Fibroblast of mammary gland (primary cell): ENCODE measurements at places on chromosomes 16 and 17.

- no peak for DNase-seq
These were observed 595.7 kb upstream of the CDH5 start for GRCh38 chr16:65770752-65771151.

- no peak for DNase-seq
These were observed 6.2 kb downstream of the SP2 start for GRCh38 chr17:47902039-47902744.

- DNase-seq = no peak
These were observed 44.3 kb downstream of the ELAC2 start for GRCh38 chr17:12973496-12974004.

DNA sequence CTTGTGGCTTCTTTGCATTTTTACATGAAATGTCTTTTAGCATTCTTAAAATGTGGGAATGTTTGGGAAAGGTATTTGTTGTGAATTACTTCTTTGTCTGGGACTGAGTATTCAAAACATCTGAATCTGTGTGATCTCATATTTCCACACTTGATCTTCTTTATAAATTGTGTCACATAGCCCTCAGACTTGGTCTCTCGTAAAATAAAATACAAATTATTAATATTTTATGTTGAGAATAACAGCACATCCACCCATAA lies 81.9 kb downstream of the TUBD1 start:
- DNase-seq = no peak

DNA sequence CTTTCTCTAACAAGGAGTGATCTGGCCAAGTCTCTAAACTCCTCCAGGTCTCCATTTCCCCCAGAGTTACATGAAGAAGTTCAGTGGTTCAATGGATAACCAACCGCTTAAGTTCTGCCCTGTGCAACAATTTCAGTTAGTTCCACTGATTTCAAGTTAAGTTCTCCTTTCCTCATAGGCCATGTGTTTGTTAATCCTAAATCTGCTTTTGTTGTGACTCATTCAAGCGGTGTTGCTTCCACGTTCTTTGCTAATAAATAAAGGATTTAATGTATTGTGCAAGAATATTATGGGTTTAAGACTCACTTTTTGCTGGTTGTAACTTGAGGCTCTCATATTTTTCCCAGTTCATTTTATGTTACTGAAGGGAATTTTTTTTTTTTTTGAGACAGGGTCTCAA lies 36.3 kb downstream of the GNA13 start:
- peak; percentile 91 for DNase-seq

GRCh38 chr17:47660064-47660492 lies 10.4 kb downstream of the KPNB1 start:
- no peak for DNase-seq

GRCh38 chr17:48024149-48025039 lies 13.2 kb downstream of the COPZ2 start:
- peak; percentile 21 for DNase-seq

DNA sequence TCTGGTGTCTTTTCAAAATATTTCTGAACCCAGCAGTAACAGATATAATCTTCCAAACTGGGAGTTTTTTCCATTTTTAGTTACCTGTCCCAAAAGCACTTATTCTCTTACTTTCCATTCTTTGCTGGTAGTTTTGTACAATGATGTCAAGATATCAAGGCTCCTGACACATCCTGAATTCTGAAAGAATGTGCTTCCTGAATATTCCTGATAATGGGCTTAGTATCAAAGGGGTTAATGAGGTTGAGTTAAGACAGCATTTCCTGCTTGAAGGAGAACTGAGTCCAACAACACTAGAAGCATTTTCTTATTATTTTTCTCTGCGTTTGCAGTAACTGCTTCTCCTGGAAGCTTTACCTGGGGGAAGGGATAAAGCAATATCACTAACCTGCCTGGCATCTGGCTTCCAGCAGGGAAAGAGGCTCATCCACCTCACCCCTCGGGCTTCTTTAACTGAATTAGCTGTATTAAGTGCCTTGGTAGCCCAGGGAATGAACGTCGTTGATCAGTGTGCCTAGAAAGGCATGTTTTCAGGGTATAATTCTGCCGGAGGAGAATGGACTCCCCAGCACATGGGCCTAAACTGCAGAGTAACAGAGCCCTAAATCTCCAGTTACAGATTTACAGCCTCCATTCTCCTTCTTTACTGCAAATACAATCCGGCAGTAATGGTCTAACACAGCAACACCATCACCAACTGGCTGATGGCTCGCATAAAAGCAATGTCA lies 134.4 kb downstream of the SNX11 start:
- no peak for DNase-seq

- peak; percentile 47 for DNase-seq
These were observed 51.8 kb downstream of the SMPD3 start for GRCh38 chr16:68396481-68396880.

- DNase-seq = no peak
These were observed 165.0 kb downstream of the LGALS9B start for GRCh38 chr17:20302246-20302917.

- no peak for DNase-seq
These were observed 4.3 kb downstream of the CBLN1 start for GRCh38 chr16:49277386-49277742.

GRCh38 chr17:29124135-29124924 lies 55.9 kb downstream of the MYO18A start:
- DNase-seq = peak; percentile 83

DNA sequence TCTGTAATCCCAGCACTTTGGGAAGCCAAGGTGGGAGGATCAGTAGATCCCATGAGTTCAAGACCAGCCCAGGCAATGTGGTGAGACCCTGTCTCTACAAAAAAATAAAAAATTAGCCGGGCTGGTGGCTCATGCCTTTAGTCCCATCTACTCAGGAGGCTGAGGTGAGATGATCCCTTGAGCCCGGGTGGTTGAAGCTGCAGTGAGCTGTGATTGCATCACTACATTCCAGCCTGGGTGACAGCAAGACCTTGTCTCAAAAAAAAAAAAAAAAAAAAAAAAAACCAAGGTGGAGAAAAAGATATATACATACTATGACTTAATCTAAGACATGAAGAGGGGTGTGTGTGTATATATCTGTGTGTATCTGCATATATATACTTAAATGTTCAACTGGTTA lies 26.7 kb downstream of the BBS2 start:
- no peak for DNase-seq

- peak; percentile 36 for DNase-seq
These were observed 4.0 kb upstream of the IL17C start for GRCh38 chr16:88634141-88634993.

GRCh38 chr16:17557949-17558348 lies 87.2 kb upstream of the XYLT1 start:
- DNase-seq = no peak

DNA sequence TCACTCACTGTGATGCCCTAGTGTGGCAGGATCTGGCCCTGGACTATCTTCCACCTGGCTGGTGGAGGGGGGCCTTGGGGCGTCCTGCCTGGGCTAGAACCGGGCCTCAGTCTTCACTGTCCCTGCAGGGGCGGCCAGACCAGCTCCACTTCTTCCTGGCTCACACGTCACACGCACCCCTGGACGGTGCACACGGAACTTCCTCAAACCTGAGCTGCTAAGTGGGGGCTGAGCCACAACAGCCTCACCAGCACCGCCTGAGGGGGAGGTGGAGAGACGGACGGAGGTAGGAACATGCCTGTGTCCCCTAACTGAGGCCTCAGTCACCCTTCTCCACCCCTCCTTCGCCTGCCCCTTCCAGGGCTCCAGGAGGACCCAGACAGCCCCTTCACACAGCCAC lies 36.6 kb downstream of the TIMM22 start:
- DNase-seq = no peak

GRCh38 chr17:80498242-80498919 lies 22.0 kb upstream of the NPTX1 start:
- DNase-seq = peak; percentile 60

DNA sequence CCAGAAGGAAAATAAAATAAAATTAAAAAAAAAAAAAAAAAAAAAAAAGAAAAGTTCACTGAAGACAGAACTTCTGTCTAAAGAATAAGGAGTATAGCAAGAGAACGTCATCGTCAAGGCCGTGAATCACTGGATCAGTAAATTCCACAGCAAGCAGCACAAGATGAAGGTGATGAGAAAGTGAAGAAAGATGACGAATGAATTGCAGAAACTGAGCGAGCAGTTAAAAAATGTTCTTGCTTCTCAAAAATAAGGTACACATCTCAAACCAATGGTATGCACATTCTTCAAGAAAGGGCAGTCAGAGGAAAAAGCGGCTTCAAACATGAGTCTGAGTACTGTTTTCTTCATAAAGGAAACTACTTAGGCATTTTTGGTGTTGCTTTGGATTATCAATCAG lies 104.7 kb downstream of the SMG6 start:
- DNase-seq = peak; percentile 93

GRCh38 chr16:66551788-66552285 lies 539 bp upstream of the CKLF start:
- DNase-seq = no peak

- DNase-seq = no peak
These were observed 68.0 kb upstream of the CIBAR2 start for GRCh38 chr16:85180047-85180826.

- DNase-seq = peak; percentile 18
These were observed 194.7 kb upstream of the KIF2B start for GRCh38 chr17:53628011-53628410.

- DNase-seq = no peak
These were observed 92.1 kb downstream of the ZNF423 start for GRCh38 chr16:49763826-49764225.

DNA sequence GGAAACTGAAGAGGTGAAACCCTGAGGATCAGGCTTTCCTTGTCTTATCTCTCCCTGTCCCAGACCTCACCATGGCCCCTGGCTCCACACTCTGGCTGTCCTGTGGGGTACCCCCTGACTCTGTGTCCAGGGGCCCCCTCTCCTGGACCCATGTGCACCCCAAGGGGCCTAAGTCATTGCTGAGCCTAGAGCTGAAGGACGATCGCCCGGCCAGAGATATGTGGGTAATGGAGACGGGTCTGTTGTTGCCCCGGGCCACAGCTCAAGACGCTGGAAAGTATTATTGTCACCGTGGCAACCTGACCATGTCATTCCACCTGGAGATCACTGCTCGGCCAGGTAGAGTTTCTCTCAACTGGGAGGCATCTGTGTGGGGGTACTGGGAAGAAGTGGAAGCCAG lies 1.4 kb downstream of the CD19 start:
- no peak for DNase-seq

GRCh38 chr17:66351033-66351432 lies 48.6 kb downstream of the PRKCA start:
- no peak for DNase-seq

DNA sequence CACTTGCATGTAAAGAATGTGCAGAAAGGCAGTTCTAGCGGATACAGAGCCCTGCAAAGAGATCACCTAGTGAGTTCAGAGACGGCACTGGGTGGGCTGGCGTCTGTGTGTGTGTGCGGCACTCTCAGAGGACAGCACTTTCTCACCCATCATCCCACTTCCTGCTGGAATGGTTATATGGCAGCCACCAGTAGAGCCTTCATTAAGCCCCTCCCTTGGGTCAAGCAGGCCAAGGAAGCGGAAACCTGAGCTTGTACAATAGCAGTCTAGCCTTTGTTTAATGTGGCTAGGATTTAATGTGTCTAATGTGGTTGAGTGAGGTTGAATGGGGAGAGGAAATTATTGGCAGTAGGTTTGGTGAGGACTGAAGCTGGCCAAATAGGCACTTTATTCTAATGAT lies 88.3 kb upstream of the ELAC2 start:
- DNase-seq = no peak

DNA sequence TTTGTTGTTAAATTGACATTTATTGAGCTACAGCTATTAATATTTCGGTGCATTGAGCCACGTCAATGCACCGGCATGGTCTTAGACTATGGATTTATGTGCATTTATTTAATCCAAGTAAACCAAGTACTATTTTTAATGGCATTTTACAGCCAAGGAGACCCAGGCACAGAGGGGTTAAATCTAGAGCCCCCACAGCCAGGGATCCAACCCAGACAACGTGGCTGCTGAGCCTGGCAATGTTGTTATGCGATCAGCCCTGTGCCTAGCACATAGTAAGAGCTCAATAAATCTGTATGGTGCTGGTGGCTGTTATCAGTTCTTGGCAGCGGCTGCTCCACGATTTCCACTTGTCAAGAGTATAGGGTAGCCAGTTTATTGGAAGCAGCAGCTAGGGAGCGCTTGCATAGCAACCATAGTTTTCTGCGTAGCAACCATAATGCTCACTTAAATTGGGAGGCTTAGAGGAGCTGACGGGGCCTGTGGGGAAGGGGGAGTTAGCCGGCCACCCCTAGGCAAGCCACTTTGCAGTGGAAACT lies 541 bp upstream of the RBBP6 start:
- no peak for DNase-seq

GRCh38 chr17:41973408-41973811 lies 6.8 kb downstream of the CNP start:
- DNase-seq = no peak

- DNase-seq = no peak
These were observed 390.4 kb downstream of the UTP18 start for GRCh38 chr17:51650772-51651171.

DNA sequence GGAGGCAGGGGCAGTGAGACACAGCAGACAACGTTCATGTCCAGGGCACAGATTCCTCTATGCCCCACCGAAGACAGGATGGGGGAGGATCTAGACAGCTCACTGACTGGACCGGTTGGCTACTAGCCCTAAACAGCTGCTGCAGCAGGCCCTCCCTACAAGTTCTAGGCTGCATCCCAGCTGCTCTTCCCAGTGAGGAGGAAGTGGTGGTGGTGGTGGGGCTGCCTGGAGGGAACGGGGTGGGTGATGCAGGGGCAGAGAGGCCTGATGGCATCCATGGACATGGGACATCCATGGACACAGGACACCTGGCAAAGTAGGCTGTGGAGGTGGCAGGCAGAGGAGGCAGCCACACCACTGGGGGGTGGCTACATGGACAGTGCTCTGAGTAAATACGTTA lies 18.3 kb downstream of the SPHK1 start:
- DNase-seq = no peak
